ENCODE measurements at places on chromosomes 16 and 17. TPM values are rescaled to one million over a fixed set of nuclear protein-coding genes. Genes with fewer than 3 reads are reported as not detected.

GRCh38 chr16:19382887-19383816 lies 34.5 kb upstream of the TMC5 start:
- H3K27me3 ChIP-seq, result peaks cover 3% of the 10 kb centered on the region
- no peak overlapping the region for H3K27ac ChIP-seq
- no peaks in the 10 kb centered on the region for H3K36me3 ChIP-seq
- no peak overlapping the region for H3K4me3 ChIP-seq
- DNase-seq, result no peak
- H3K4me1 ChIP-seq, result peaks cover 19% of the 10 kb centered on the region

DNA sequence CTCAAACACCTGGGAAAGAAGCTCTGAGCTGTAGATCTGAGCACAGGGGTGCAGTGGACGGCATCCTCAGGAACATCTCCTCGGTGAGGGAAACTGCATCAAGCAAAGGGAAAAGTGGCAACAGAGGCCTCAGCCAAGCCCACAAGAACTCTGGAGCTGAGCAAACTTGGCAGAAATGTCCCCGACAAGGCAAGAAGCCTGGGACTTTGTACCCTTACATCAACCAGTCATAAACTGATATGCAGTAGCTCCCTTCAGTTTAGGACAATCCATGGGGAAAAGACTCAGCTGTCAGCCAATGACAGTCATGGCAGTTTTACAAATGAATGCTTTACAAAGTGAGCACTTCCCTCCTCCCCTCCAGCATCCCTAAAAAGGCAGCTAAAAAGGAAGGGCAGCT lies 210.0 kb upstream of the DYNLRB2 start:
- H3K4me3 ChIP-seq, result no peak overlapping the region
- peaks cover 23% of the 10 kb centered on the region for H3K27me3 ChIP-seq
- DNase-seq, result no peak
- no peak overlapping the region for H3K27ac ChIP-seq
- H3K36me3 ChIP-seq, result no peaks in the 10 kb centered on the region

GRCh38 chr16:77117707-77118106 lies 73.3 kb upstream of the MON1B start:
- H3K4me3 ChIP-seq, result no peak overlapping the region
- DNase-seq, result no peak
- no peaks in the 10 kb centered on the region for H3K36me3 ChIP-seq
- H3K4me1 ChIP-seq, result peaks cover 13% of the 10 kb centered on the region
- H3K27ac ChIP-seq, result no peak overlapping the region

GRCh38 chr16:1323296-1324239 lies 9.9 kb upstream of the BAIAP3 start:
- DNase-seq, result no peak
- H3K27me3 ChIP-seq, result no peaks in the 10 kb centered on the region
- peak overlapping the region; percentile 52 for H3K27ac ChIP-seq
- H3K4me3 ChIP-seq, result no peak overlapping the region
- H3K36me3 ChIP-seq, result peaks cover 9% of the 10 kb centered on the region

DNA sequence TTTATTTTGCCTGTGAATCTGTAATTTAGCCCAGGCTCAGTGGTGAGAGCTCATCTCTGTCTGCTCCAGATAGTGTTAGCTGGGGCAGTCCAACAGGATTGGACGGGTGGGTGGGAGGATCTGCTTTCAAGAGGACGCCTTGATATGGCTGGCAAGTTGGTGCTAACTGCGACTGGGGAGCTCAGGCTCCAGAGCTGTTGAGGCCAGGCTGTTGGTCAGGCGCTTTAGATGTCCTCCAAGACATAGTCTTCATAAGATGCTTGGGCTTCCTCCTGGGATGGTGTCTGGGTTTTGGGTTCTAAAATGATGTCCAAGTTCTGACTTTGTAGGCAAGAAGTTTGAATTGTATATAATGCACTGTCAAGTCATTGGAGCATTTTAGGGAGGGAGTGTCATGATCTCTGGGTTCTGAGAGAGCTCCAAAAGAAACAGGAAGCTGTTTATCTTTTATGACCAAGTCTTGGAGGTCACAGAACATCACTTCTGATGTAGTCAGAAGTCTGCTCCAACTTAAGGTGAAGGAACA lies 12.8 kb upstream of the PCTP start:
- H3K27ac ChIP-seq, result no peak overlapping the region
- H3K27me3 ChIP-seq, result no peaks in the 10 kb centered on the region
- H3K4me1 ChIP-seq, result peaks cover 9% of the 10 kb centered on the region
- H3K4me3 ChIP-seq, result no peak overlapping the region

- no peaks in the 10 kb centered on the region for H3K36me3 ChIP-seq
- no peak for DNase-seq
- peaks cover 45% of the 10 kb centered on the region for H3K27me3 ChIP-seq
- H3K27ac ChIP-seq, result no peak overlapping the region
These were observed 1.5 kb downstream of the SLC38A8 start for GRCh38 chr16:84040823-84041820.

Gene SPATA20
- total RNA-seq, result 84.1 TPM

Gene TP53TG3F
- total RNA-seq, result not detected

DNA sequence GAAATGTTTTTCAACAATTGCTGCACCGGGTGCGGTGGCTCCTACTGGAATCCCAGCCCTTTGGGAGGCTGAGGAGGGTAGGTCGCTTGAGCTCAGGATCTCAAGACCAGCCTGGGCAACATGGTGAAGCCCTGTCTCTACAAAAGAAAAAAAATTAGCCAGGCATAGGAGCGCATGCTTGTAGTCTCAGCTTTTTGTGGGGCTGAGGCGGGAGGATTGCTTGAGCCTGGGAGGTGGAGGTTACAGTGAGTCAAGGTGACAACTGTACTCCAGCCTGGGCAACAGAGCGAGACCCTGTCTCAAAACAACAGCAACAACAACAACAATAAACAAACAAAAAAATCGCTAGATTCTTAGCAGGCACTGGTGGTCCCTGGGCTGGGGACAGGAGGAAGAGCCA lies 28.5 kb downstream of the IL21R start:
- no peak overlapping the region for H3K27ac ChIP-seq
- no peak overlapping the region for H3K4me3 ChIP-seq
- DNase-seq, result no peak

DNA sequence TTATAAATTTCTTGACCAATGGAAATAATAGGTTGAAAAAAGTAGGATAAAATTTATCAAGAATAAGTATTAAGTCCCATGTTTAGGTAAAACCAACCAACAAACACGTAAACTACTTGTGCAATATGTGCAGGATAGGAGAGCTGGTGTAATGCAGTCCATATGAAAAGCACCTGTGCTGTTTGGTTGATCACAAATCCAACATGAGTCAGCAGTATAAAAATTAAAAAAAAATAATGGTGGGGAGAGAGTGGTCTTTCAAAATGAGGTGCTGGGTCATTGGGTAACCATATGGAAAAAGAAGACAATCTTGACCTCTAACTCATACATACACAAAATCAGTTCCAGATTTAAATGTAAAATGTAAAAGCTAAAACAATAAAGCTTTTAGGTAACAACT lies 181.8 kb downstream of the HS3ST3B1 start:
- H3K4me3 ChIP-seq, result no peak overlapping the region
- no peak for DNase-seq
- H3K27me3 ChIP-seq, result no peaks in the 10 kb centered on the region
- no peaks in the 10 kb centered on the region for H3K36me3 ChIP-seq

Gene ASGR2
- total RNA-seq, result 3.0 TPM

- H3K27ac ChIP-seq, result no peak overlapping the region
- DNase-seq, result no peak
- H3K36me3 ChIP-seq, result peaks cover 2% of the 10 kb centered on the region
- H3K4me1 ChIP-seq, result no peaks in the 10 kb centered on the region
These were observed 1860.3 kb downstream of the TP53TG3F start for GRCh38 chr16:35319536-35320192.

DNA sequence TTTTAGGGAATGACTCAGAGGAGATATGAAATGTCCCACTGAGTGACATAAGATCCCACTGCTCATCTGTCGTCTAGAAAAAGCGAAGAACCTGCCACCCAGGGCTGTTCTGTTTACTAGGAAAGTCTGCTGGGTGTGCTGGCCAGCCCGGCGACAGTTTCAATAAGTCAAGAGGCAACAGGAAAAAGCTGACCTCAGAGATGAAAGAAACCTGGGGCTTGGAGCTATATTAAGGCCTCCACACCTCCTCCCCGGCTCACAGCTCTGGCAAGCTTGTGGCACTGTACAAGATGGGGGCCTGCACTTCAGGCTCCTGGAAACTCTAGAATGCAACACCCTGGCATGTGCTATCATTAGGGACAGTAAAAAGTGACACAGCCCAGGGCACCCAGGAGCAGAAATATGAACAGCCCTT lies 10.6 kb downstream of the ZFHX3 start:
- DNase-seq, result no peak
- no peaks in the 10 kb centered on the region for H3K36me3 ChIP-seq
- peaks cover 71% of the 10 kb centered on the region for H3K4me1 ChIP-seq
- peak overlapping the region; percentile 28 for H3K4me3 ChIP-seq
- H3K27me3 ChIP-seq, result no peaks in the 10 kb centered on the region

DNA sequence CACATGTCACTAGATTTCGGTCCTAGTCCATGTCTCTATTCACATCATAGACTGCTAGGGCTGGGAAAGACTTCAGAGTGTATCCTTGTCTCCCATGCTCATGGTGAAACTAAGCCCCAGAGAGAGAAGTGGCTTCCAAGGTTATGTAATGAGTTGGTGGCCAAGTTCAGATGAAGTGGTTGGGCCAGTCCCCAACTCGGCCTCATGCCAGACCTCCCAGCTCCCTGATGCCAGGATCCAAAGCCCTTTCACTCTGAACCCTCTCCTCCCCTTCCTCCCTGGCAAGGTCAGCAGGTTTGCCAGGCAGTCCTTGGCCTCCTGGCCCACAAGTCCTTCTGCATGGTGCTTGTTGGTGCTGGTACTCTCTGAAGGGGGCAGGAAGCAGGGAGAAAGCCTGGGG lies 189.7 kb downstream of the AXIN2 start:
- no peak overlapping the region for H3K27ac ChIP-seq
- DNase-seq, result no peak
- H3K4me1 ChIP-seq, result peaks cover 4% of the 10 kb centered on the region
- H3K36me3 ChIP-seq, result peaks cover 4% of the 10 kb centered on the region
- H3K27me3 ChIP-seq, result no peaks in the 10 kb centered on the region
- no peak overlapping the region for H3K4me3 ChIP-seq

Gene BCL7C
- total RNA-seq, result 33.2 TPM

Gene NGFR
- 2.7 TPM for total RNA-seq

DNA sequence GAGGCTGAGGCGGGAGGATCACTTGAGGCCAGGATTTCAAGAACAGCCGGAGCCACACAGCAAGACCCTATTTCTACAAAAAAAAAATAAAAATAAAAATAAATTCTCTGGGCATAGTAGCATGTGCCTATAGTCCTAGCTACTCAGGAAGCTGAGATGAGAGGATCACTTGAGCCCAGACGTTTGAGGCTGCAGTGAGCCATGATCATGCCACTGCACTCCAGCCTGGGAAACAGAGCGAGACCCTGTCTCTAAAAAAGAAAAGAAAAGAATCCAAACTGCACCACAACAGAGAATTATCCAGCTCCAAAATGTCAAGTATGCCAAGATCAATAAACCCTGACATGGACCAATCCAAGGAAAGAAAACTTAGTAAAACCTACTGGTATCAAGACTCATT lies 78.9 kb upstream of the NOL11 start:
- H3K27me3 ChIP-seq, result no peaks in the 10 kb centered on the region
- DNase-seq, result no peak
- H3K36me3 ChIP-seq, result peaks cover 17% of the 10 kb centered on the region
- peaks cover 40% of the 10 kb centered on the region for H3K4me1 ChIP-seq
- H3K27ac ChIP-seq, result peak overlapping the region; percentile 79

GRCh38 chr17:61323909-61324868 lies 75.5 kb upstream of the TBX2 start:
- H3K27ac ChIP-seq, result no peak overlapping the region
- H3K36me3 ChIP-seq, result no peaks in the 10 kb centered on the region
- H3K4me3 ChIP-seq, result no peak overlapping the region
- no peak for DNase-seq
- H3K27me3 ChIP-seq, result peaks cover 36% of the 10 kb centered on the region
- peaks cover 5% of the 10 kb centered on the region for H3K4me1 ChIP-seq

- peaks cover 14% of the 10 kb centered on the region for H3K4me1 ChIP-seq
- H3K27ac ChIP-seq, result peak overlapping the region; percentile 29
- H3K27me3 ChIP-seq, result no peaks in the 10 kb centered on the region
- H3K4me3 ChIP-seq, result no peak overlapping the region
- peaks cover 8% of the 10 kb centered on the region for H3K36me3 ChIP-seq
These were observed 119.6 kb upstream of the CHMP6 start for GRCh38 chr17:80872001-80872500.

DNA sequence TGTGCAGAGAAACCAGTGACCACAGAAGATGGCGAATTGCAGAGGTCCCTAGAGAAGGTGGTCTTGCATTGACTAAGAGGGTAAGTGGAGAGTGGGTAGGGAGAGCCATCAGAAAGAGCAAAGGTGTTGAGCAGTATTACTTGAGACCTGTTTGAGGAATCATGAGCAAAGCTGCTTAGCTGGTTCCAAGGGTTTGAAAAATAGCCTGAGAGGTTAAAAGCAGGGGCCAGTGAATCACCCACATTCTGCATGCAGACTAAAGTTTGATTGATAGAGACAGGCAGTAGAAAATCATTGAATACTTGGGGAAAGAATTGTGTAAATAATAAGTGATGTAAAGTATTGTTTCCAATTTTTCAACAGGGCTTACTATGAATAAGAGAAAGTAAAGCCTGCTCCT lies 34.0 kb upstream of the KCNJ16 start:
- DNase-seq, result no peak
- no peaks in the 10 kb centered on the region for H3K27me3 ChIP-seq
- no peak overlapping the region for H3K27ac ChIP-seq
- H3K4me3 ChIP-seq, result no peak overlapping the region
- no peaks in the 10 kb centered on the region for H3K36me3 ChIP-seq

DNA sequence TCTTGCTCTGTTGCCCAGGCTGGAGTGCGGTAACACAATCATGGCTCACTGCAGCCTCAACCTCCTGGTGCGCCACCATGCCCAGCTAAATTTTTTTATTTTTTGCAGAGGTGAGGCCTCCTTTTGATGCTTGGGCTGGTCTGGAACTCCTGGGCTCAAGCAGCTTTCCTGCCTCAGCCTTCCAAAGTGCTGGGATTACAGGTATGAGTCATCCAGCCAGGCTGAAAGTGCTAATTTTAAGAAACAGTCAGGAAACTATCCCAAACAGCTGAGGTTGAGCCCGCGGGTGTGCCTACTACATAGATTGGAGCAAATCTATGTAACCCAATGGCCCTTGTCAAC lies 738 bp upstream of the XPO6 start:
- peaks cover under 1% of the 10 kb centered on the region for H3K36me3 ChIP-seq
- H3K27me3 ChIP-seq, result no peaks in the 10 kb centered on the region
- no peak for DNase-seq
- H3K4me1 ChIP-seq, result peaks cover 10% of the 10 kb centered on the region
- H3K4me3 ChIP-seq, result peak overlapping the region; percentile 90
- H3K27ac ChIP-seq, result no peak overlapping the region

Gene PTX4
- not detected for total RNA-seq

GRCh38 chr17:50218071-50218759 lies 16.8 kb upstream of the COL1A1 start:
- peaks cover 18% of the 10 kb centered on the region for H3K4me1 ChIP-seq
- H3K36me3 ChIP-seq, result no peaks in the 10 kb centered on the region
- H3K27ac ChIP-seq, result peak overlapping the region; percentile 50
- no peak overlapping the region for H3K4me3 ChIP-seq
- H3K27me3 ChIP-seq, result peaks cover 3% of the 10 kb centered on the region

DNA sequence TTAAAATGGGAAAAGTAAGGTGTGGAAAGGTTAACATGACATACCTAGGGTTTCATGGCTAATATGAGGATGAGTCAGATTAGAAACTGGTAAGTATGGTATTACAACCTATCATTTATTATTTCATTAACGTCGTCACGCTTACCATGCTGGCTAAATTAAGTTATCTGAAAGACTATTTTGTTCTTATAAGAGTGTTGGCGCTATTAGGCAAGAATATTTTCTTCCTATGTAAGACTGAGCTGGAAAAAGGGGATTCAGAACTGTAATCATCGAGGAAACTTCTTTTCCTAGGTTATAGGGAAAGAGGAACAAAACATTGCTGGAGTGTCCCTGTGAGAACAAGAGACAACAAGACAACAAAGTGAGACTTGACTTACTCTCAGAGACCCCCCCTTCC lies 440.8 kb downstream of the KCNJ2 start:
- H3K4me3 ChIP-seq, result no peak overlapping the region
- H3K4me1 ChIP-seq, result no peaks in the 10 kb centered on the region
- DNase-seq, result no peak
- H3K27ac ChIP-seq, result no peak overlapping the region
